ENCODE measurements at places on chromosomes 7 and 10. TPM values are rescaled to one million over a fixed set of nuclear protein-coding genes. Genes with fewer than 3 reads are reported as not detected.

DNA sequence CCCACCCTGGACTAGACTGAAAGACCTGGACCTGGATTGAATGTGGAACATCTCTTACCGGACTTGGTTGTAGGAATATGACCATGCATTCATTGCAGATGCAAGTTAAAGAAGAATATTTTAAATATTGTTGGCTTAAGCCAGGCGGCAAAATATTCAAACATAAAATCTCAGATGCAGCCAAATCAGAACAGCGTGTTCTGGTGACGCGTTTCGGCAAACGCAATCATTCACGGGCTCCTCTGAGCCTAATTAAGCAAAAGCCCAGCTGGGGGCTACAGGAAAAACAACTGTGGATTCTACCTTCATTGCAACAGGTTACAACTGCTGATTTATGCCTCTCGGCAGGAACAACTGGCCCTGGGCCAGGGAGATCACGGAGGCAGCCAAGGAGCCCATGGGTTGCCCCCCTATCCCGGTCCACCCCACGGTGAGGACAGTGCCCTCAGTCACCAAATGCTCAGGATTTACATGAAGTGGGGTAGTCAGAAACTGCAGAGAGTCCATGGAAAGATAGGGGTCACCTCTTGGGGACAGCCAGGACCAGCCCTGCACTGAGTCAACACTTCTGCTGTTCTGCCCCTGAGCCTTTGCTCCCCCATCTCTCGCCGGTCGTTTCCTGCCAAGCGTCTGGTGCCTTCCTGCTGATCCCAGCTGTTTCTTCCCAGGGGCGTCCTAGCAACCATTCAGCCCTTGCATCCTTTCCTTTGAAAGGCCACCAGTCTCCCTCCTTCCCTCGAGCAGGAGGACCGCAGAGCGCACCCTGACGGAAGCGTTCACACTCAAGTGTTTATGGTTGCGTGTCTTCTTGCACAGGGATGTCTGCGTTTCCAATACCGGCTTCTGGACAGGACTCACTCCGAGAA lies 64.4 kb upstream of the SFMBT2 start:
- DNase-seq = no peak

DNA sequence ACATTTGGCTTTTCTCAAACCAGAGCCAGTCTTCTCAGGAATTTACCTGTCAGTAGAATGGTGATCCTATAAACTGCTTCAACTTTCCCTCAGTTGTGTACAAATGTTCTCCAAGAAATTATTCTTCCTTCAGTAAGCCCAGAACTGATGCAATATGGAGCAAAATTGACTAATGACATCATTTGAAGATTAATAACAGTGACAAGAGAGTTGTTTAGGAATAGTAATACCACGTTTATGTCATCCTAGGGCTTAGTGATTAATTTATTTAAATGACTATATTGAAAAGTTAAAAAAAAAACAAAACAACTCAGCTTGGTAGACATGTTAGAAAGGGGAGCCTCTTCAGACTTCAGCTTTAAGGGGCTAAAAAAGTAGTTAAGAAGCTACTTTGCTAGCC lies 933.2 kb downstream of the GATA3 start:
- no peak for DNase-seq

GRCh38 chr10:89389254-89389653 lies 3.2 kb upstream of the IFIT1 start:
- DNase-seq = no peak

GRCh38 chr7:114026486-114027089 lies 107.8 kb upstream of the PPP1R3A start:
- no peak for DNase-seq

GRCh38 chr7:94313926-94314325 lies 80.8 kb upstream of the COL1A2 start:
- no peak for DNase-seq

GRCh38 chr7:42426163-42426562 lies 189.2 kb upstream of the GLI3 start:
- DNase-seq = no peak

The NPSR1 gene
- total RNA-seq = not detected

The ACBD7 gene
- total RNA-seq = 0.76 TPM

The EPHB4 gene
- 78.4 TPM for total RNA-seq

The ASZ1 gene
- not detected for total RNA-seq

The CHAT gene
- 0.62 TPM for total RNA-seq

Data from type B pancreatic cell (in vitro differentiated cells).